ENCODE measurements at places on chromosomes 5 and 9.

- no peak for DNase-seq
Measured at GRCh38 chr9:117494401-117495090, 79.7 kb upstream of the ASTN2 start.

GRCh38 chr9:134053401-134053871 is 14.4 kb downstream of the BRD3 start:
- no peak for DNase-seq

DNA sequence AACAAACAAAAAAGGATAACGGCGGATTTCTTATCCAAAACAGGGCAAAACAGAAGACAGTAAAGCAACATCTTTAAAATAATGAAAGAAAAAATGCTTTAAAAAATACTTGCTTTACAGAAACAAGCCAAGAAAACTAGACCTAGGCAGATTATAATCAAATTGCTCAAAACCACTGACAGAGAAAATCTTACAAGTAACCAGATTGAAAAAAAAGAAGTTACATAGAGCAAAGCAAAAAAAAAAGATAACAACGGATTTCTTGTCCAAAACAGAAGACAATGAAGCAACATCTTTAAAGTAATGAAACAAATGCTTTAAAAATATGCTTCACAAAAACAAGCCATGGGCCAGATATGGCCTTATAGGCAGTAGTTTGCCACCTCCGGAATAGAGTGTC is 51.1 kb downstream of the RICTOR start:
- no peak for DNase-seq

GRCh38 chr9:85212887-85213286 is 528.9 kb downstream of the AGTPBP1 start:
- no peak for DNase-seq

- DNase-seq, result no peak
Measured at GRCh38 chr5:15844253-15844652, 335.3 kb downstream of the MARCHF11 start.

DNA sequence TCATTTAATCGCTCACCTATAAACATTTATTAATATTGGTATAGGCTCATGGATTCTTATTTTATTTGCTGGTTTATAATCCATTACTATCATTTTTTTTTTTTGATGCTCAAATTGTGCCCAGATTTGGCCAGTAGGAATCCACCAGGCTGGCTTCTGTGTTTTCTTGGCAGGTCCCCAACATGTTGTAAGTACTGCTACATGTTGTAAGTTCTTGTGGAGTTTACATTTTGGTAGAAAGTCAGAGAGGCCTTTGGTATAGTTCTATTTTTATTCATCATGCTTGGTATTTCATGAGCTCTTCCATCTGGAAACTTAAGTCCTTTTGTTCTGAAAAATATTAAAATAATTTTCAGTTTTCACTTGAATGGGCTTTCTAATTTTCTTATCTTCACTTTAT is 47.1 kb downstream of the MAT2B start:
- no peak for DNase-seq

- no peak for DNase-seq
Measured at GRCh38 chr5:142758062-142758795, 11.9 kb upstream of the ARHGAP26 start.

DNA sequence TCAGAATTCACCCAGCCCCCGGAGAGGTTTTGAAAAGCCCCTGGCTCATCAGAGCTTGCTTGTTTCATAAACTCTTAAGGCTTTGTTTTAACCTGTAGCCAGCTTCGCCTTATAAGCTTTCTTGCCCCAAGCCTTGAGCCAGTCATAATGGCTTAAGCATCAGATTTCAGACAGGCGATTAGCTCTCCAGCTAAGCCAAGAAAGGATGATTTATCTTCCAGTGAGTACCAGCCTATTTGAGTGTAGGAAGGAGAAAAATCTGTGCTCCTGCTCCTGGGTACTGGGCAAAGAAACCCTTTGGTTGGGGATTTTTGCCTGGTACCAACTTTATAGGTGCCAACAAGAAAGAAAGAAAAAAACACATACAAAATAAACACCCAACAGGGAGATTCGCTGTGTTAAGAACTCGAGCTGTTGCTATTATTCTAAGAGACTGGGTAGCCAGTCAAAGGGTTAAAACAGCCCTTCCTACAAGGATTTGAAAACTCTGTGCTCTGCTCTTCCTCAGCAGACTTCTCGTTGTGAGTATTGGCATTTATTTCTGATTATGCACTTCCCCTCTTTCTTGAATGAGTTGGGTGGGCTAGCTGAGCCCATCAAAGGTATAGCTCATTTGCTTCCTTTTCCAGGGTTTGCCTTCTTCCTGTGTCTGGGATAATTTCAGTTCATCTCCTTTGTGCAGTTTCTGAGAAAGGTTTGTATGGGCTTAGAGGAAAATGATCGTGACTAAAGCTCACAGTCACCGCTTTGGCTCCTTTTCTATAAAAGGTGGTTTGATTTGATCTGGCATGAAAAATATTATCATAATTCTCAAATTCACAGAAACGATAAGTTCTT is 157.2 kb upstream of the DMRT1 start:
- DNase-seq, result no peak

GRCh38 chr5:16559702-16560101 is 57.1 kb downstream of the RETREG1 start:
- DNase-seq, result no peak

- DNase-seq, result no peak
Measured at GRCh38 chr5:77339337-77339890, 128.9 kb downstream of the PDE8B start.

DNA sequence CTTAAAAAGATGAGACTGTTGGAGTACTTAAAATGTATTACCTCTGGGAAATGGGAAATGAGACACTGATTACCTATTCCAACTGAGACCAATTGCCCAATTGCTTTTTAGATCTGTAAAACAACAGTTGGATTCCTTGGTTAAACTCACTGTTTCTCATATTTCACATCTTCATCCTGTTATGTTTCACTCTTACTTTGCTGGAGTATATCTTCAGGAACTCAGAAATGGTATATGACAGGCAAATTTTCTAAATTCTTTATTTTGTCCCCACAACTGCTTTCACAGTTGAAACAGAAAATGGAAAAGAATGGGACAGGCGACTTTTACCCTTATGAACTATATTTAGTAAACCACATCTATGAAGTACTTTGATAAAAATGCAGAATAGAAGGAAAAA is 8.7 kb upstream of the CETN3 start:
- DNase-seq, result no peak

DNA sequence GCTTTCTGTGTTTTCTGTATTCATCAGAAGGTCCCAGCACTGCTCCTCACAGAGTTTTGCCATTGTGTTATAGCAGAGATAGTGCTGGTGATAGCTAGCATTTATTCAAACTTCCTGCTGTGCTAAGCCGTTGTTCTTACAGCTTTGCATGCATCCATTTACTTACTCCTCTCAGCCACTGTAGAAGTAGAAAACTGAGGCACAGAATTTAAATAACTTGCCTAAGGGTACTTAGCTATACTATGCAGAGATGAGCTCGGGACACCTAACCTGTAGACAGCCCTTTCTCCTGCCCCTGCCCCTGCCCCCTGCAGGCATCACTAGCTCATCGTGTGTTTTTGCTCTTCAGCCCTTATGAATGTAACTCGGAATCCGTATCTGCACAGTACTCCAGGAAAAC is 227.6 kb downstream of the SAXO1 start:
- DNase-seq, result no peak

DNA sequence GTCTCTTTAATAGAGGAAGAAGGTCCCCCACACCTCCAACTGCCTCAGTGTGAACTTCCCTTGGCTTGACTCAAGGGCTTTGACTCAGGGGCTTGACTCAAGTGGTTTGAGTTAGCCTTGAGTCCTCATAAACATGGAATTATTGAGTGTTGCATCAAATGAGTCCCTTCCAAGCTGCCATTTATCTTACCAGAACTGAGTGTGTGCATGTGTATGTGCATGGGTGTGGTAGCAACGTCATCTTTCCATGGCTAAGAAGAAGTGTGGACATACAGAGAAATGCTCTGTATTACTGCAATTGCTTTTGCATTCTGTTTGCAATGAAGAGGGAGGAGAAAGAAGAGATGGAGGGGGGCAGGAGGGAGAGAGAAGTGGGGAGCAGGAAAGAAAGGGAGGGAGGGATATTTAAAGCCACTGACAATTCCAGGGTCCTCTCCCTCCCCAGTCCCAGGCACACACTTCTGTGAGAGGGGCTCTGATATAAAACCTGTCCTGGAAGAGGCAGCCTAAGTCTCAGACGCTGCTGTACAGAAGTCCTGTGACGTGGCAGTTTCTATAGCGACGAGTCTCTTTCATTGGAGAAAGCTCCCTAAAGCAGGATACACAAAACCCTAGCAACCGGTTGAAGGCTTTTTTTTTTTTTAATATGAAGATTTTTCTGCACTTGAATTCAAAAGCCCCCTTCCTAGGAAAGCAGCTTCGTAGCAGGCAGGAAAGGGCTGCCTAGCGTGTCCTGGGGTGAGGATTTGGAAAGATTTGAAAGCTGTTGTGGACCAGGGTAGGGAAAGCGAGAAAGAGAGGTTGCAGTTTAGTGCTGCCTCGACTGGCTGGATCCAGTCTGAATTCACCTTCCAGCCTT is 93.3 kb upstream of the MAP1B start:
- DNase-seq, result no peak

- DNase-seq, result no peak
Measured at GRCh38 chr5:118984602-118985001, 3.7 kb downstream of the DTWD2 start.

All from activated T-helper 1 cell treated with Interleukin-2 at 50 U/mL for 16 hours (primary cell).